ENCODE measurements at places on chromosomes 12 and 14.

- DNase-seq = no peak
Observed at GRCh38 chr12:6696690-6697583, 3.7 kb downstream of the PIANP start.

- DNase-seq = no peak
Observed at GRCh38 chr14:71336489-71337192, 429.4 kb downstream of the PCNX1 start.

GRCh38 chr12:108853981-108854446 is 3.4 kb downstream of the SSH1 start:
- DNase-seq = no peak

DNA sequence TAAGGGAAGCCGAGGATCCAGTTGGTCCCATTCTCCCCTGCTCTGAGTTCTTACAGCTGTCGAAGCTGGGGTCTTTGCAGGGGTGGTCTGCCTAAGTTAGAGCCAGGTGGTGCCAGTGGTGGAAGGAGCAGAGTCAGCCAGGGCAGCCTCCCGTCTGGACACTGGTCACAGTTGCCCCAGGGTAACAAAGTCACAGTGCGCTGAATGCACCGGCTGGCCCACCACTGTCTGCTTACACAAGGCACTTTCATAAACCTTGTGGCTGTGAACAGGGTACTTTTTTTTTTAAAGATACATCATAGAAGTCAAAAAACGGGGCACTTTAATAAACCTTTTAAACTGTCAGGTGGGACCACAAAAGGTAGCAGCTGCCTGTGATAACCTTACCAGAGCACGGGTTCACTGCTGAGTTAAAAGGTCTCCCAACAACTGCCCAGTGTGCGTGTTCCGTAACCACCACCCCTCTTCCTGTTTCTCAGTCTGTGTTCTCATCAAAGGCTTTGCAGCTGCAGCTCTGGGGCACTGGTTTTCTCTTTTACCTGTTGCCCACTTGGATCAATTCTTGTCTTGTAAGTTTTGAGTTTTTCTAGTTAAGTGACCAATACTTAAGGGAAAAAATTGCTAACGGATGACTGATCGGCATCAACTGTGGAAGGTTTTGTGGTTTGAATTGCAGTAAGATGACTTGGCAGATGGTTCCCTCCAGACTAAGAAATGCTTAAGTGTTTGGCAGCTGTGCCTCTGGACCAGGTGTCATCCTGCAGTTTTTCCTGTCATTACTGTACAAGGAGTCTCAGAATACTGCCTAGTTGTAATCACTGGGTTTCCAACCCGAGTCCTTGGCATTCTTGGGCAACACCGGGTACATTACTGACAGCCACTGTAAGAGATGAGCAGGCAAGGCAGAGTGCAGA is 55.9 kb downstream of the DYNC1H1 start:
- DNase-seq = no peak

GRCh38 chr14:89603938-89604480 is 187.0 kb upstream of the FOXN3 start:
- no peak for DNase-seq

DNA sequence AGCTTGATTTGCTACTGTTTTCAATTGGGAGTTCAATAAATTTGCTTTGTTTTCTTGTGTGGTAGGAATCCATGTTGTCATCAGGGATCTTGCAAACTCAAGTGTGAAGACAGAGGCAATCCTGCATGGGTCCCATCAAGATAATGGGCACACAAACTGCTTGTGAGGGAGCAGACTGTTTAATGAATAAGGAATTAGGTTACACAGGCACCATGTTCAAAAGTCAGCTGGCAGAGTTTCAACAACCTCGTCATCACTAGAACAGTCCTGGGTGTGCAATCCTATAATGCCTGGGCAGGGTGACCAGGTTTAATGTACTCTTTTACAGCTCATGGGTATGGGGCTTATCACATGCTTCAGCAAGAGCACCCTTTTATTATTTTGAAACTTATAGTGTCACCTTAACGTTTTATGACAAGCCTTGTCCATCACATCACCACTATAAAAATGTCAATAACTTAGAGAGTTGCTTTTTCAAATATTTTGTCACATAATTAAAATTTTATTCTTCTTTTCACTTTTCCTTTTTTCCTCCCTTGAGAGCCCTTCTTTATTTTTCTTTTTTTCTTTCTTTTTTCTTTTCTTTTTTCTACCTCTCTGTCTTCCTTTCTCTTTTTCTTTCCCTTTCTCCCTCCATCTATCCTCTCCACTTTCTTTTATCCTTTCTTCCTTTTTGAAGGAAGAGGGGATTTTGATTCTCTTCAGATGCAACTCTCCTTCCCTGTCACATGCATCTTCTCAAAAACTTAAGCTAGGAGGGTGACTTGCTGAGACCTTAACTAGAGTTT is 252.2 kb upstream of the ATP2B1 start:
- no peak for DNase-seq

DNA sequence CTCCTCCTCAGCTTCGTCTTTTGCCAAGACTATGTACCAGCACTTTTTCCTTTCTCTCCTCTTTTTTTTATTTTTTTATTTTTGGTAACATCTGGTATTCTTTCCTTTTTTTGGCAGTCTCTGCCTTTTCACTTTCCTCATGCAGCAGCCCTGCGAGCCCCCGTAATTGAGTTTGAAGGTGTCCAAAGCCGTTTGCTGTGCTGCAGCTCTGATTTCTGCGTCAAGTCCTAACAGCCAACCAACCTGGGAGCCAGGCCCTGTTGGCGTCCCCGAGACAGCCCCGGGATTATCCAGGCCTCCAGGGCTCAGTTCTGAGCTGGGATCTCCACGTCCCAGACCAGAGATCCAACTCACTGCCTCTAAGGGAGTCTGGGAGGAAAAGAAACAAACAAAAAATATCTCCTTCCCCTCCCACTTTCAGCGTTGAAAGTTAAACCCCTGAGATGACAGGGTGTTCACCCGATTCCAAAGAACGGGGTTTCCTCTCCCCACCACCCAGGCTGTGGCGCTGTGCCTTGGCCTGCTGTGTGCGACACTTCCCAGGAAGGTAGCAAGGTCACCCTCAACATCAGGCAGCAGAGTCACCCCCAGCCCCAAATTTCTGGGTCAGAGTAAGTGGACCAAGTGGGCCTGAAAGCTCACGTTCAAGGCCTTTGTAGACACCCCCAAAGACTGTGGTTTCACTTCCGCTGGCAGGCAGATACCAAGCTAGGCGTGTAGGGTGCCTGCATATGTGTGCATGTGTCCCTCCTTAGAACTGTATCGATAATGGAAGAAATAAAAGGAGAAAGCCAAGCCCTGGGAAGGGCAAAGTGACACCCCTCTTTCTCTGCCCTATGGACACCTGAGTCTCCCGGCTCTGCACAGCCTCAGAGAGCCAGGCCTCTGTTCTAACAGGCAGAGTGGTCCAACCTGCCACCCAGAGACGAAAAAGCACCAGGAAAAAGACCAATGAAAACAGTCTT is 11.1 kb downstream of the BCL11B start:
- DNase-seq = no peak

GRCh38 chr14:96050482-96050881 is 11.3 kb downstream of the C14orf132 start:
- DNase-seq = no peak

DNA sequence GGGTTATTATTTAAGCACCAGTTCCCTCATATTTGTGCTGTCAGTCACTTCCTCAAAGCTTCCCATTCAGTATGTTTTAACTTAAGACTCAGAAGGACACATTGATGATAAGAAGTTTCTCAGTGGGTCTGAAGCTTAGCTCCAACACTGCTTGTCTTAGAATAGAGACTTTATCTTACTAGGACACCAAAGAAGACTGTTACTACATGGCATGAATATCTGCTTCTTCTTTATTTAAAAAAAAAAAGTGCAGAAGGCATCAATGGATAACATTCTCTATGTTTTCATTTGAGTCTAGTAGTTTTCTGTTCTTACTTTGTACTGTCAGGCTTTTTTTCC is 404.2 kb downstream of the DAD1 start:
- no peak for DNase-seq

GRCh38 chr14:77037938-77038568 is 9.5 kb upstream of the IRF2BPL start:
- DNase-seq = peak; percentile 42

DNA sequence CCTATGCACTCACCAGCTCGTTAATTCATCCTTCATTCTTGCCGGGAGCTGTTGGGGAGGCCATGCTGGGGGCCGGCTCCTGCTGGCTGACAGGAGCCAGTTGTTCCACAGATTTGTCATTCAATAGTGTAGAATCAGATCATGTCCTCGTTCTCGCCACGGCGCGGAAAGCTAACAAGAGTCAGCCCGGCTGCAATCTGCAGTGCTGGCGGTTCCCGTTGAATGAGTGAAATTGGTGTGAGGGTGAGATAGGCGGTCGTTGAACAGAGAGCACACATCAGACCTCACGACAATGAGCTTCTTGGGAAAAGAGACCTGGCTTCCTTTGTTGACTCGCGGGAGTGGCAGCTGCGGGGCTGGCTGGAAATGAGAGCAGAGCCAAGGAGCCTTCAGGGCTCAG is 57.5 kb downstream of the KIF26A start:
- no peak for DNase-seq

DNA sequence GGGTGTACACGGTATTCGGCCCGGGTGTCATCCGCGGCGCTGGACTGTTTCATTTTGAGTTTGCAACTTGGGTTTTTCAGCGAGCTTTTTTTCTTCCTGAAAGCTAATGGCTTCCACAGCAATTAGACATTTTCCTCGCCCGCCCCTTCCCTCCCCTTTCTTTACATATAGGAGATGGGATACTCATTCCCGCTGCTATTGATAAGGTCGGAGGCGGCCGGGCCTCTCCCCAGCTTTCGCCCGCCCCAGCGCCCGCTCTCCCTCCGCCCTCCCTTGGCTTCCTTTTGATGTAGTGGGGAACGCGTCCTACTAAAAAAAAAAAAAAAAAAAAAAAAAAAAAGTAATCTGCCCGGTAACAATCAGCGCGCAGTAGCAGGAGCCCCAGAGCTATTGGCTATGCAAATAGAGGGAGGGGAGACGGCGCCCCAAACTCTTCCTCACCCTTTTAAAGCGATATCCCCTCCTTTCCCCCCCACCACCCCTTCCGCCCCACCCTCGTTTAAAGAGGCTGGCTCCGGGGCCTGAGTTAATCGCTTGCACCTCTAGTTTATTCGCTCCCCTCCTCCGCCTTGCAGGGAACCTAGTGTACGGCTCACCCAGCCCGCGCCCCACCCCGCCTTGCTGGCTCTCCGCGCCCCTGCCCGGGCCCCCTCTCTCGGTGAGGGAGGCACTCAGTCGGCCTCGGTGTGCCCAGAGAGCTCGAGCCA is 1.7 kb upstream of the CCND2 start:
- DNase-seq = peak; percentile 79

DNA sequence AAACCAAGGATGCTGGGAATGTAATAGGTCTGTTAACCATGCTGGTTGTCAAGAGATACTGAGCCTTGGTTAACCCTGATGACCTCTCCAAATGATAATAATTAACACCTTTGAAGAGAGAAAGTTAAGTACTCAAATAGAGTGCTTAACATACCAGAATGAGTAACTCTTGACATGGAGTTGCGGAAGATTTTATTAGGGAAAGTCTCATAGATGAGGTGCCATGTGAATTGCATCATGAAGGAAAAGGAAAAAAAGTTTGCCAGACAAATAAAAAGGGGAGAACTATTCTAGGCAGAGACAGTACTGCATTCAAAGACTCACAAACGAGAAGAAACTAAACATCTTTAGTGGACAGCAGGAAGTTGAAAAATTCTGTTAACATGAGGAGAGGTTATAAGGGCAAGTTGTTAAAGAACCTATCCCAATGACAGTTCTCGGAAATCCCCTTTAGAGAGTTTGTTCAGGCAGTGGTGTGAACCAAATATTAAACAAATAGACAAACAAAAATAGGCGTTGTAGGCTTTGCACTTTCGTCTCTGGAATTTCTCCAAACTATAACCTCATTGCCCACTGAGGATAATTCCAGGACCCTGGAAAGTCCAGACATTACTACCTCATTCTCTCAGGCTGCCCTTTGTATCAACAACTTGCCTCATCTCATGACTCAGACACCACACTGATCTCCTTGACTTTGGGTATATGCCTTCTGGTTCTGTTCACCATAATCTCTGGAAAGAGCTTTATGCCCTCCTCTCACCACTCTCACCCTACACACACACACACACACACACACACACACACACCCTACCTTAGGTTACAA is 435.0 kb downstream of the GXYLT1 start:
- DNase-seq = no peak

All from activated T-helper 1 cell treated with Interleukin-2 at 50 U/mL for 16 hours (primary cell).